ENCODE measurements at places on chromosomes 2 and 18.

DNA sequence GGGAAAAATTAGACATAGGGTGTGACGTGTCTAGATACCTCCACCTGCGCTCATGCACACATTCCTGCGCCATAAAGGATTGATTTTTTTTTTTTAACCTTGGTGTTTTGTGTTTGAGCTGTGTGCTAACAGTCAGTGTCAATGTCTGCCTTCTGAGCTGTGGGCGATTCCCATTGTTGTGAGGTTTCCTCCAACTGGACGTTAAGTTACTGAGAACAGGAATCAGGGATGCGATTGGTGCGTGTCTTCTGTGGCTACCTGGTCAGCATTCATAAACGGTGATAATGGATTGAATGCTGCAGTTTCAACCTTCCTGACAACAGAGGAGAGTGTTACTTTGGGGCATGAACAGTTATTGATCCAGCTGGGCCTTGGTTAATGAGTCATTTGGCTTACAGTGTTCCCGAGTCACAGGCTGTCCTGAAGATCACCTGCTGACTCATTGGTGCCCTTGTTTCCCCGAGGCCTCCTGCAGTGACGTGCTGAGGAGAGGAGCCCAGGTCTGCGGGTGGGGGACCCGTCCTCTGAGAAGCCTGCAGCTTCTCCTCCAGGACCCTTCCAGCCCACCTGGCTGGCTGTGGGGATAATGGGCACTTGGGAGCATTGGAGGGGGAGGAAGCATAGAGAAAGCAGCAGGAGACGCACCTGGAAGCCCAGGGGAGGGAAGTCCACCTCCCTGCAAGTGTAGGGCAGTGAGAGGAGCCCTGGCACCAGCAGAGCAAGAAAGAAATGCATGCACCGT lies 25.8 kb upstream of the CABYR start:
- DNase-seq = no peak

DNA sequence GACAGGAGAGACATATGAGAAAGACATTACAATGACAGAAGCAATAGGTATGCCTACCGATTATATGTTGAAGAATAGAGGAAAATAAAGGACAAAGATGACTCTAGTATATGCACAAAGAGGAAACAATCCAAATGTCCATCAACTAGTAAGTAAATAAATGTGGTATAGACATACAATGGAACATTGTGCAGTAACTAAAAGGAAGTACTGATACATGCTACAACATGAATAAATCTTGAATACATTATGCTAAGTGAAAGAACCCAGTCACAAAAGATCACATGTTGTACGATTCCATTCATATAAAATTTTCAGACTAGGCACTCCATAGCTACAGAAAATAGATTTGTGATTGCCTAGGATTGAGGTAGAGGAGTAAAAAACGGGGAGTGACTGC lies 28.5 kb upstream of the PGAP1 start:
- DNase-seq = no peak

GRCh38 chr2:201698588-201699226 lies at the start of gene MPP4:
Gene MPP4 (minus strand): TSS chr2:201698644. CDS start chr2:201693954, 4,690 bp downstream.
- peak; percentile 73 for DNase-seq

- DNase-seq = peak; percentile 15
These were observed 205.8 kb downstream of the ZNF385B start for GRCh38 chr2:179655627-179656026.

DNA sequence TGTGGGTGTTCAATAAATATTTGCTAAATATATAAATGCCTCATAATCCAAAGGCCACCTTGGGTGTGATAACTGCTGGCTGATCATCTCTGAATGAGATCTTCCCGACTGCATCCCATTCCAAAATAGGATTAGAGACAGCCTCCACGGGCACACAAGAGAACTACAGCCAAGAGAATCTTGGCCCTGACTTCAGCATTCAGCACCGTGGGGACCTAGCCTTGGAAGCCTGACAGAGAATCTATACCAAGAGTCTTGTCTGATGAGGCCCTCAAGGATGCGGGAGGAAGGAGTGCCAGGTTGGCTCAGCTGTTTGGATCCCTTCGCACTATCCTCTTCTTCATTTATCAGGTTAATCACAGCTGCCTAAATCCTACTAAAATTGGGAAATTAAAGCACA lies 85.8 kb downstream of the RBM43 start:
- DNase-seq = no peak

GRCh38 chr2:81894451-81894990 lies 1590.0 kb upstream of the LRRTM1 start:
- peak; percentile 0 for DNase-seq

GRCh38 chr2:220775856-220776488 lies 796.1 kb downstream of the EPHA4 start:
- no peak for DNase-seq

GRCh38 chr2:618005-618404 lies 59.2 kb downstream of the TMEM18 start:
- no peak for DNase-seq

- DNase-seq = peak; percentile 34
These were observed 181.1 kb upstream of the EPAS1 start for GRCh38 chr2:46116150-46116549.

- DNase-seq = no peak
These were observed 22.1 kb upstream of the CRIM1 start for GRCh38 chr2:36333350-36334012.

DNA sequence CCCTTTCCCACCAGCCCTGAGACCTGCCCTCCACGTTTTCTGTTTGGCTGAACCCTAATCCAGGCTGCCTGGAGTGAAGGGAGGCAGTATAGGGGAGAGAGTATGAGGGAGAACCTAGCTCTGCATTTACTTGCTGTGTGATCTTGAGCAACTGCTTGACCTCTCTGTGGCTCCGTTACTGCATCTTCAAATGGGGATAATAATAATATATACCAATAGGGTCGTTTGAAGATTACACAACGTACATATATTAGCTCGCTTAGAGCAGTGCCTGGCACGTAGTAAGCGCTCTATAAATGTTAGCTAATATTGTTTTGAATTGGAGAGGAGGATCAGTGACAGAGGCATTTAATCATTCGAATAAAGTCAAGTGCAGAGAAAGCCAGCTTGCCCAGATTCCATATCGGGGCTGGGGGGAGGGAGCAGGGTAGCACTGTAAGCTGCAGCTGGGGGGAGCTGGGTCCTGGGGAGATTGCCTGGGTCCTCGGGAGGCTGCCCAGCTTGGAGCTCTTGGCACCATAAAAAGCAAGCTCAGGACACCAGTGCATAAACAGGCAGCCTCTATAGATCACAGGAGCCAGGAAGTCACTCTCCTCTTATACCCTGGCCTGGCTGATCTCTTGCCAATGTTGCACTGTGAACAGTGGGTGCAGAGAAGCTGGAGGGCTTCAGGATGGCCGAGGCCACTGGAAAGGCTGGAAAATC lies 19.1 kb downstream of the KCNK3 start:
- no peak for DNase-seq

GRCh38 chr2:14967729-14968128 lies 335.2 kb downstream of the LRATD1 start:
- no peak for DNase-seq

GRCh38 chr2:168478206-168478605 lies 22.1 kb downstream of the CERS6 start:
- DNase-seq = no peak

- peak; percentile 95 for DNase-seq
These were observed 182.5 kb upstream of the OSR1 start for GRCh38 chr2:19540739-19541525.

DNA sequence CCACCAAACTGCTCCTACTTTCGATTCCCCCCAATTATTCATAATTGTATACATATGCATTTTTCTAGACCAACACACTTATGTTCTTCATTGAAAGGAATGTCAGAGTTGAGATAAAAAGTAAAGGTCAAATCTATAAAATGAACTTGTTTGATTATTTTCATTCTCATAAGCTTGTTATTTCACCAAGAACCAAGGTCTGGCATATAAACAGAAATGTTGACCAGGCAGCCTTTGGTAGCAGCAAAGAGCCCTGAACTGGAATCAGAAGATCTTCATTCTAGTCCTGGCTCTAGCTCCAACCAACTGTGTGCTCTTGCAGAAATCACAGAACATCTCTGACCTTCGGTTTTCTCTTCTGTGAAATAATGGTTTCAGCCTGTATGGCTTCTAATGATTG lies 42.9 kb downstream of the RBKS start:
- no peak for DNase-seq

DNA sequence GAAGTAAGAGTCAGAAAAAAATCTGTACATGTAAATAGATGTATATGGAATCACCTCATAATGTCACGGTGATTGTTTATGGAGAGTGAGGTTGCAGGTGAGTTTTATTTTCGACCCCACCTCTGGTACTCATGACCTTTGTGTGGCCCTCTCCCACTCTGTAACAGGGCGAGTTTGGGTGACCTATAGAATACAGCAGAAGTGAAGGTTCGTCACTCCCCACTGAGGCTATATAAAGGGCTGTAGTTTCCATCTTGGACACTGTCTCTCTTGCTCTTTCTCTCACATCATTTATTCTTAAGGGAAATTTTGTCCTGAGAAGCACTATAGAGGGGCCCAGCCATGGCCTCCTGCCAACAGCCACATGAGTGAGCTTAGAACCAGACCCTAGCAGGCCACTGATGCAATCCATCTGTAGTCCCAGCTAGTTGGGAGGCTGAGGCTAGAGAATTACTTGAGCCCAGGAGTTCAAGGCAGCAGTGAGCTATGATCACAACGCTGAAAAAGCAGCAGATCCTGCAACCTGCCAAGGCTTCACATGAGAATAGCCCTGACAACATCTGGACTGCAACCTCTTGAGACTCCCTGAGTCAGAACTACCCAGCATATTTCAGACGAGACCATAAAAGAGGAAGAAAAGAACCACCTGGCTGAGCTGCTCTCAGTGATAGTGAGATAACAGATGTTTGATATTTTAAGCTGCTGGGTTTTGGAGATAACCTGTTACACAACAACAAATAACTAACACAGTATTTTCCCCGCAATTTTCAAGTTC lies 74.3 kb upstream of the SLC1A4 start:
- peak; percentile 86 for DNase-seq

DNA sequence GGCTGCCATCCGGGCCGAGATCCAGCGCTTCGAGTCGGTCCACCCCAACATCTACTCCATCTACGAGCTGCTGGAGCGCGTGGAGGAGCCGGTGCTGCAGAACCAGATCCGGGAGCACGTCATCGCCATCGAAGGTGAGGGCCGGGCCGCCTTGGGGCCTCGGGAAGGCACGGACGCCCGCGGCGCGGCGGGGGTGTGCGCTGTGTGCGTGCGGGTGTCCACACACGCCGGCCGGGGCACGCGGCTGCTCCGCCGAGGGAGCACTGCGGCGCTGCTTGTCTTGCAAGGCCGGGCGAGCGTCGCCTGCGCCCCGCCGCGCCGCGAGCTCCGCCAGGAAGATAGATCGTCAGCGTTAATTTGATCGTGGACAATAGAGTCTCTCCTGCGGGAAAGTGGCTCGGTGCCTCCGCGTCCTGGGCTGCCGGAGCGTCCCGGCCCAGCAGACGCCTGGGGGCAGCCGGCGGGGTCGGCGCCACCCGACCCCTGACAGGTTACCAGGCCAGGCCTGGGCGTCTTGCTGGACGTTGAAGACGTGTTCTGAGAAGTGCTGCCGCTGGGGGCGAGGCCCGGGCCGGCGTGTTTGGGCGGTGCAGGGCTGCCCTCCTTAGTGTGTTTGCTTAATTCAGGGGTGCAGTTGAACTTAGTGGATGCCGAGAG lies 1.0 kb downstream of the AGAP1 start:
- peak; percentile 55 for DNase-seq

DNA sequence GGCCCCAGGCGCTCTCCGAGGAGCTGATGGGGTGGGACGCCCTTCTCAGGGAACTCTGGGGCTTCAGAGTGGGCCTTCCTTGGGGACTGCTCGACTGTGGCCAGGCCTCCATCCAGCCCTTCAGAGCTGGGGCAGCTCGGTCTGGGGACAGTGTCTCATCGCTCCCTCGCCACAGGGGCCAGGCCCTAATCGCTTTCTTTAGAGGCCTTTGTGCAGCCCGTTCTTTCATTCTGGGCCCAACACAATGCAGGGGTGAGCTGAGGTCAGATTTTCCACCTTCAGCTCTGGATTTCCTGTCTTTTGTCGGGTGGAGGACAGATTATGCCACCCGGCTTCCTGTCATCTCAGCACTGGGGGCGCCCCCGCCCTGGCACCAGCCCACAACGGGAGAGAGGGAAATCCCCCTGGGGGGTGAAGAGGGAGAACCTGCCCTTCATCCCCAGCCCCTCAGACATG lies 25.2 kb downstream of the MYCN start:
- no peak for DNase-seq

GRCh38 chr18:6741232-6741663 lies 11.7 kb downstream of the ARHGAP28 start:
- DNase-seq = peak; percentile 98

GRCh38 chr2:232951891-232952290 lies 61.2 kb downstream of the NGEF start:
- DNase-seq = peak; percentile 56

GRCh38 chr2:237359894-237360780 lies 53.8 kb downstream of the COL6A3 start:
- DNase-seq = no peak

DNA sequence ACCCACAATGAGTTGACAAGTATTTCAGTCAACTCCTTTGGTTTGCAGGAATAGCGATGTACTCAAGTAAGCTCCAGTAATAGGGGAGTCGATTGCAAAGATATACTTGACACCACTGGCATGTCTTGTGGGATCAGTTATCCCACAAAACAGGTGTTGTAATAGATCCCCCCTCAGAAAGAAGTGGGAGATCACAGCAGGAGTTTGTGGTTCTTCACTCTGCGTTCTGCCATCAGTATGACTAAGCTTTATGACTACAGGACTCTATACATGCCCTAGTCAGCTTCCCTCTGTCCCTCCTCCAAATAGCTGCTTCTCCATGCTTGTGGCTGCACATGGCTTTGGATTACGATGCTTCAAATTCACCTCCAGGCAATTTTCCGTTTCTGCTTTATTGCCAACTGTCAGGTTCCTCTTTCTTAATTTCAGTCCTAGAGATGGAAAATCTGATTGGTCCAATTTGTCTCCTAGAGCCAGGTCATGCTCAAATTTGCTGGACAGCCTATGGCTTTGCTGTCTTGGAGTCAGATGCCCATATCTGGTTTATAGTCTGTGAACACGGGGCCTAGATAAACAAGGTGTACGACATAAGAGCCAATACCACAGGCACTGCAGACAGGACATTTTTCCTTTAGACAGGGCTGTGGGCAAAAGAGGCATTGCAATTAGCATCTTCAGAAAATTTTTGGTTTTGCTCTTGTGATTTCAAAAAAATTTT lies 221.7 kb downstream of the PAX3 start:
- no peak for DNase-seq

GRCh38 chr2:151334082-151334815 lies 23.1 kb upstream of the TNFAIP6 start:
- DNase-seq = peak; percentile 90

DNA sequence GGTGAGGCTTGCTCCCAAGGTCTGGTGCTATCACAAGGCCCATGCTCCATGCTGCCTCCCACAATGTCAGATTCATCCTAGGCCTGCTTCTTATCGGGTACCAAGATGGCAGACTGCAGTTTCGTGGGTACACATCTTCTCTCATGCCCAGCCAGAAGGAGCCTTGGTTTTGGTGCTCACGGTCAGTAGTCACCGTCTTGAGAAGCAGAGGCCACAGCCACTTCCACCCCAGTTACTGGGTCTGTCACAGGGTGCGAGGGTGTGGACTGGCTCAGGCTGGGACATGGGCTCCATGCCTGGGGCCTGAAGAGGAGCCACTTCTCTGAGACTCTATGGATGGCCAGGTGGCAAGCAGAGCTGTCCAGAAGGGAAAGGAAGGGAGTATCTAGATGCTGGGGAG lies 178.8 kb upstream of the HS6ST1 start:
- no peak for DNase-seq

GRCh38 chr2:169106563-169107545 lies 37.5 kb downstream of the DHRS9 start:
- no peak for DNase-seq

Data from fibroblast of villous mesenchyme (primary cell).